Activated naive CD4-positive, alpha-beta T cell (primary cell): ENCODE measurements at places on chromosomes 7 and 10.

GRCh38 chr7:37674531-37674930, 9.0 kb upstream of the GPR141 start:
- no peak for DNase-seq

DNA sequence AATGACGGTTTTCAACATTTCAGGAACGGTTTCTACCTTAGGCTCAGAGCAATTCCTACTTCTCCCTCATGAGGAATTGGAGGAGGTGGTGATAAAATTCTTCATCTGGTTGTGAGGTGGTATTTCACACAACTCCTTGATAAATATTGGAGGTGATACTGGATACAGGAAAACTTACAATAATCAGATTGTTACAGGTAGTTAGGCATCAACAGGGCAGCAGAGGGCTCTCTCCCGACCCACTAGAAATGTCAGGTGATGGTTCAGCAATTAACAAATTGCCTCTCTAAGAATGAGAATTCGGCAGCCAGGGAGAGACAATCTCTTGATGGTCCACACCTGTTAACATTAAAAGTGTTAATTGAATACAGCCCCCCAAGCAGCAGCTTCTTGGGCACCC, 22.6 kb downstream of the ZNF786 start:
- no peak for DNase-seq

GRCh38 chr10:78306358-78306757, 272.7 kb downstream of the RPS24 start:
- no peak for DNase-seq

- DNase-seq: no peak
Observed at GRCh38 chr10:59240582-59241183, 64.2 kb downstream of the PHYHIPL start.

DNA sequence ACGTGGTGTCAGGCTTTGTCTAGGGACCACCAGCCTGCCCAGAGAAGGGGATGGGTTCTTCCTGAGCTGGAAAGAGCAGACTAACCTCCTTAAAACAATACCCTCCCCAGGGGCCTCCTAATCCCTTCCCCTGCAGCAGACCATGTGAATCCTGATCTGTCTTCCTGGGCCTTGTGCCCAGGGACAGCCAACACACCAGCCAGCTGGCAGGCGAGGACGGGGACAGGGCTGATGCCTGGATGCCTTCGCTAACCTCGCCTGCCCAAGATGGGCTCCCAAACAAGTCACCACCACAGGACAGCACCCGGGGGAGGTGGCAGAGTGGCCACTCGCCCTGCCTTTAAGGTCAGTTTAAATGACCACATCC, 17.6 kb downstream of the PODXL start:
- DNase-seq: no peak
